GM23248 (cell line): ENCODE measurements at places on chromosomes 16 and 17. TPM values are rescaled to one million over a fixed set of nuclear protein-coding genes. Genes with fewer than 3 reads are reported as not detected.
A peak's percentile ranks its signal among the peaks of the same experiment; 100 is the strongest.

- no peak for DNase-seq
- H3K36me3 ChIP-seq: no peaks in the 10 kb centered on the region
- no peaks in the 10 kb centered on the region for H3K4me1 ChIP-seq
- no peaks in the 10 kb centered on the region for H3K27me3 ChIP-seq
These were observed 582.1 kb downstream of the RBFOX1 start for GRCh38 chr16:7914748-7915147.

DNA sequence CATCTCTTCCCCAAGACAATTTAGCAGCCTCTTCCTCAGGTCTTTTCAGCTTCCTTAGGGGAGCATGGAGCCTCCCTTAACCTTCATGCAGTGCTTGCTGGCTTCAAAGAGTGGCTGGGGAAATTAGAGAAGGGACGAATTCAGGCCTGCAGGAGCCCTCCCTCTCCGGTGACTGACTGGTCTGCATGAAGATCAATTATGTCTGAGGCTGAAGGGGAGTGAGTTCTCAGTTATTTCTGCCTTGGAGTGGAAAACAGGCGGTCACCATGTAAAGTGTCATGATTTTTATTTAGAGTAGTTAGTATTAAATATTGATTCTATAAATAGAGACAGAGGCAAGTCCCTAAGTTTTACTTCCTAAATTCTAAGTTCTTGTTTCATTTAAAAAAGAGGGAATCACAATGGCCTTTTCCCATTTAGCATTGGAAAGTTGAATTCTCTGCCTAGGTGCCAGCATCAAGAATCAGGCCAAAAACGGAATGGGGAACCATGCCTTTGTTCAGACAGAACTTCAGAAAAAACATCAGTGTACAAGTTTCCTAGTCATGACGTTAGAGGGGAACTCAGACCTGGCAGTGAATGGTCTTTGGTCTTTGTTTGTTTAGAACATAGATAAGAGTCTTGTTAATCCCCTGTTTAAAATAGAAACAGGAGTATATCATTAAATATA, 4.4 kb downstream of the GABARAPL2 start:
- H3K4me1 ChIP-seq: peaks cover 11% of the 10 kb centered on the region; the same call in 1 of the 2 replicates
- H3K4me3 ChIP-seq: no peak overlapping the region
- no peak overlapping the region for H3K27ac ChIP-seq
- H3K27me3 ChIP-seq: no peaks in the 10 kb centered on the region

GRCh38 chr17:11996722-11997146, 541 bp downstream of the ZNF18 start:
- peak overlapping the region; percentile 89 for H3K27ac ChIP-seq
- H3K4me1 ChIP-seq: peaks cover 6% of the 10 kb centered on the region
- peak; percentile 72 for DNase-seq
- H3K4me3 ChIP-seq: peak overlapping the region; percentile 97

Gene TBC1D3
- 0.15 TPM in 1 of 2 replicates, not detected in the other for polyA plus RNA-seq

Gene WSCD1
- not detected in 2 replicates for polyA plus RNA-seq

Gene TNFRSF13B
- not detected in 2 replicates for polyA plus RNA-seq

Gene ZFP3
- polyA plus RNA-seq: 1.8 and 2.0 TPM in 2 replicates
